A375 (cell line): ENCODE measurements at places on chromosomes 2 and 18. TPM values are rescaled to one million over a fixed set of nuclear protein-coding genes. Genes with fewer than 3 reads are reported as not detected.

Gene FAM110C
- total RNA-seq, result 0.30 and 0.93 TPM in 2 replicates

Gene CD28
- total RNA-seq, result 0.19 and 0.80 TPM in 2 replicates

Gene MC2R
- total RNA-seq, result not detected in 2 replicates

Gene INPP4A
- total RNA-seq, result 14.4 and 17.0 TPM in 2 replicates

Gene SOX11
- total RNA-seq, result 8.9 and 9.3 TPM in 2 replicates

Gene UGT1A9
- not detected in 2 replicates for total RNA-seq

Gene EVX2
- total RNA-seq, result 0.05 TPM in 1 of 2 replicates, not detected in the other

Gene KCNF1
- total RNA-seq, result not detected in 2 replicates

Gene GAL3ST2
- total RNA-seq, result not detected in 2 replicates

Gene RGPD3
- 0.08 TPM in 1 of 2 replicates, not detected in the other for total RNA-seq

Gene AP1S3
- 1.9 and 3.7 TPM in 2 replicates for total RNA-seq

Gene C2orf72
- total RNA-seq, result 0.23 and 0.40 TPM in 2 replicates

Gene IL36B
- total RNA-seq, result not detected in 2 replicates

Gene GYPC
- total RNA-seq, result 94.1 and 118 TPM in 2 replicates

Gene DOK6
- 0.27 and 2.3 TPM in 2 replicates for total RNA-seq

Gene CD302
- total RNA-seq, result 3.8 and 3.9 TPM in 2 replicates

Gene UBXN2A
- 13.3 and 14.9 TPM in 2 replicates for total RNA-seq

Gene LIMS1
- total RNA-seq, result 43.7 and 44.6 TPM in 2 replicates

Gene MAP4K3
- 31.4 and 34.7 TPM in 2 replicates for total RNA-seq

Gene TUBA4B
- total RNA-seq, result not detected in 2 replicates

Gene CRYBA2
- total RNA-seq, result 4.2 TPM in 1 of 2 replicates, not detected in the other

Gene ERFE
- total RNA-seq, result 11.2 and 14.8 TPM in 2 replicates

Gene AGAP1
- 10.6 and 12.6 TPM in 2 replicates for total RNA-seq

Gene SIX3
- total RNA-seq, result not detected in 2 replicates

Gene FEV
- total RNA-seq, result not detected in 2 replicates

Gene AFF3
- 2.0 and 2.5 TPM in 2 replicates for total RNA-seq

Gene TLX2
- total RNA-seq, result 1.8 and 2.8 TPM in 2 replicates

Gene LAMA3
- 0.98 and 1.1 TPM in 2 replicates for total RNA-seq

Gene TSGA10
- total RNA-seq, result 1.6 and 1.8 TPM in 2 replicates

Gene C2orf80
- not detected in 2 replicates for total RNA-seq

Gene SCYGR4
- not detected in 2 replicates for total RNA-seq

Gene CCDC148
- total RNA-seq, result 0.26 TPM in 1 of 2 replicates, not detected in the other

Gene HOXD9
- 5.4 and 5.7 TPM in 2 replicates for total RNA-seq

Gene STAM2
- 14.6 and 16.7 TPM in 2 replicates for total RNA-seq
